Body of pancreas (tissue), 4 donors: ENCODE measurements at places on chromosomes 16 and 17. TPM values are rescaled to one million over a fixed set of nuclear protein-coding genes. Genes with fewer than 3 reads are reported as not detected.

- no peaks in the 10 kb centered on the region for H3K27me3 ChIP-seq
- H3K4me3 ChIP-seq = no peak overlapping the region
- no peak overlapping the region for H3K27ac ChIP-seq
- H3K36me3 ChIP-seq = no peaks in the 10 kb centered on the region
- H3K4me1 ChIP-seq = peaks cover 16% of the 10 kb centered on the region
These were observed 2.6 kb upstream of the ADORA2B start for GRCh38 chr17:15942207-15942833.

Gene CEP112
- total RNA-seq = 5.2 TPM

- peaks cover 14% of the 10 kb centered on the region for H3K27me3 ChIP-seq
- H3K27ac ChIP-seq = no peak overlapping the region
- no peaks in the 10 kb centered on the region for H3K36me3 ChIP-seq
These were observed 16.3 kb downstream of the ENPP7 start for GRCh38 chr17:79746889-79747507.

Gene TNFRSF13B
- not detected for total RNA-seq

Gene ABCC3
- total RNA-seq = 130 TPM
